ENCODE measurements at places on chromosomes 2 and 18.

GRCh38 chr2:71713581-71714580 lies 260.5 kb downstream of the DYSF start:
- no peak for DNase-seq

DNA sequence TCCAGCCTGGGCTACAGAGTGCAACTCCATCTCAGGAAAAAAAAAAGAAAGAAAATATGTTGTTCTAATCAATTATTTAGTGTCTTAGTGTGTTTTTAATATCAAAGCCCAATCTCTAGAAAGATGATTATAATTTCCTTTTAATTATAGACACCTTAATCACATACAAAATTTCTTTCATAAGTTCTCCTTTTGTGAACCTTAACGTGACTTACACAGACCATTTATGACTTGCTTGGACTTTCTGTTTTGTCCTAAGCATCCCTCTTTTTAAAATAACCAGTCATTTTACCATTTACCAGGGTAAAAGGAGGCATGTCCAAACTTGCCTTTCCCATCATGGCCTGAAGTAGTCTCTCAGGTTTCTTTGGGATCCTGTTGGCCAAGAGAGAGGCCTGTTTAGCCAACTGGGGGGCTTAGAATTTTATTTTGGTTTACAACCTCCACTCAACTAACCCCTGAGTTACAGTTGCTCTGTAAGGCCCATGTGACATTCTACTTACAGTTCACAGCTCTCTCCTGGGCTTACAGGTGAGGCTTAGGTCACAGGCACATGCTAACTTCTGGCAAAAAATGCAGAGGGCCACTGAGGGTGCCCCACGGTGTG lies 23.9 kb upstream of the GPR155 start:
- DNase-seq, result no peak

DNA sequence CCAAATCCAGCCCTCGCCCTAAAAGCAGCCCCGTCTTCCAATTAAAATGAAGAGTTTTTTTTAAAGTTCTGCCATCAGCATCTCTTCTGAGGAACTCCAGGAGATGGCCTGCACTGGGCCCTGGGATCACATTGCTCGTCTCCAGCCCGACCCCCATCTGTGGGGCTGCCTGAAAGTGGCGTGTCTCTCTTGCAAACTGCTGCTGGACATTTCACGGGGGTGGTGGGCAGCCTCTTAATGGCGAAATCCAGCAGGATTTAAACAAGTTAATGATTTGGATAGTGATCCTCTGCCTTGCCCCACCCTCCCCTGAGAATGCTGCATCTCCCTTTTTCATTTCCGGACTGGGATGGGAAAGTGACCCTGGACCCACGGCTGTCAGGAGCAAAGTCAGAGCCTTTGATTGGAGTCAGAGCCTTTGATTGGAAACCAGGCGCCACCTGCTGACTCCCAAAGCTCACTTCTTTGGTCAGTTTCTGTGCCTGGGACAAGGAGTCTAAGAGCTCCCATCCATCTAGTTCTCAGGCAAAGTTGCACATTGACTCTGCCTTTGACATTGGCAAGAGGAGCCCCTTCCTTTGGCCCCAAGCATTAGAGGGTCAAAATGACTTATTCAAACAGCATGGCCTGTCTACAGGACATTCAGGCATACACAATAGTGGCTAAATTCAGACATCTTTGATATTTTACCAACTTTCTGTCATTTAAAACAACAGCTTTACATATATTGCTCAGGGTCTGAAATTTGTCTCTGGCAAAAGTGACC lies 155.2 kb downstream of the SH3BP4 start:
- DNase-seq, result no peak

DNA sequence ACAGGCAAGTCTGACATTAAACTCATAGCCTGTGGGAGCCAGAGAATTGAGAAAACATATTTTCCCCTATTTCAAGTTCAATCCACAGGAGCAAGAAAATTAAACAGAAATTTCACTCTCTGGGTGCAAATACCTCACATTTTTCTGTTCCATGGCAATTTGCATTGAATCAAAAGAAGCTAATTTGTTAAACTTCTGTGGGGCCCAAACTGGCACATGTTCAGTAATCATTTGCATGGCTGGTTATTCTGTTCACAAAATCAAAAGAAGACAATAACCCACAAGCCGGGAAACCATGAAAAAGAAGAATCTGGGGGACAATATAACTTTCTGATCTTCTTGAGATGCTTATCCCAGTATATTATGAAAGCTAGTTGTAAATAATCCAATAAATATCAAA lies 363.1 kb downstream of the LRP1B start:
- DNase-seq, result no peak

DNA sequence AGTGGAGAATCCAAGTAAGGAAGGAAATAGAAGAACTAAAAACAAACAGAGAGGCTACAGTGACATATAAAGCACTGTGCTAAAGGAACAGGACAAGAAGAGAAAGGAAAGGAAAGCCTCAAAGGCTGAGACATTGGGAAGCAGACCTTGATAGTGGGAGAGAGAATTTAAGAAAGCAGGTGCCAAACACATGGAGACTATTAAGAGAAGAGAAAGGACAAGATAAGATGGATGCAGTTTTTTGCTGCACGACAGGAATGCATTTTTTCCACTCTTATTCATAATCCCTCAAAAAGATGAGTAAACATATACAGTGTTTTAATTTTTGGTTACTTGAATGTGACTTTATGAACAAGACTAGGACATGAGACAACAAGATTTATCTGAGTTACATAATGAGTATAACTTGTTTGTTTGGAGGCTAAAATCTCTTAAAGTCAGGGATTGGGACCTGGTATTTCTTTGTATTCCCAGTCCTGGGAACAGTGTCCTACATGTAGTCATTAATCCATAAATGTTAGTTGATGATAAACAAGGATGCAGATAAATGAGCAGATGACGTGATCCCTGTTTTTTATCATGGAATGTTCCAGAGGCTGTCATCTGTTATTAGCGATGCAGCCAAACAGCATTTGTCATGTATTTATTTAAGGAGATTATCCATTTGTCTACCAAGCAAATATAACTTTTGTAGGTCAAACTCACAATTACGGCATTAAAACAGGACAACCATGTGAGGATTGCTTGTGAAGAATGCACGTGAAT lies 141.7 kb downstream of the DNER start:
- DNase-seq, result no peak

DNA sequence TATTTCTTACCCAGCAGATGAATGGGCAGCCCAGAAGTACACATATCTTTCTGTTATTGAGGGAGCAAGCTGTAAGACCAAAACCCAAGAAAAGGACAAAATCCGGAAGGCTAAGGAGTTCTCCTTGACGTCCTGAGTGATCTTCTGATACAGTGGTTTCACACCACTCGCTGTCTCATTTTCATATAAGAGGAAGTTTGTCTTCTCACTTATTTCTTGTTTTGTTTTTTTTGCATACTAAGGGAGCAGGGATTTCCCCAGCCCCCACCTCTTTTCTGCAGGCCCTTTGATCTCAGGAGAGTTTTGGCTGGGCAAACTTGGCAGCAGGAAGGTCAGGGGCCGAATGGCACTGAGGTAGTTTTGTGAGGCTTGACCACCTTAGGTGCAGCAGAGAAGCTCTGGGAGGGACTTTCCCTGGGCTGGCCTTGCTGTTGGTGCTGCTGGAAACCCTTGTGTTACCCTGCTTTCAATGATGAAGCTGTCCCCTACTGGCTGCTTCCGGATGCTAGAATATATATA lies 13.3 kb downstream of the CHRNA1 start:
- no peak for DNase-seq

- DNase-seq, result no peak
These were observed 46.7 kb downstream of the REEP1 start for GRCh38 chr2:86290596-86291327.

GRCh38 chr2:10331702-10332401 lies 29.1 kb downstream of the HPCAL1 start:
- DNase-seq, result peak; percentile 51

- DNase-seq, result no peak
These were observed 66.0 kb upstream of the HDAC4 start for GRCh38 chr2:239466755-239467271.

GRCh38 chr2:24434541-24434940 lies 56.5 kb upstream of the NCOA1 start:
- DNase-seq, result no peak

- DNase-seq, result no peak
These were observed 11.7 kb upstream of the ACYP2 start for GRCh38 chr2:54103454-54104314.

DNA sequence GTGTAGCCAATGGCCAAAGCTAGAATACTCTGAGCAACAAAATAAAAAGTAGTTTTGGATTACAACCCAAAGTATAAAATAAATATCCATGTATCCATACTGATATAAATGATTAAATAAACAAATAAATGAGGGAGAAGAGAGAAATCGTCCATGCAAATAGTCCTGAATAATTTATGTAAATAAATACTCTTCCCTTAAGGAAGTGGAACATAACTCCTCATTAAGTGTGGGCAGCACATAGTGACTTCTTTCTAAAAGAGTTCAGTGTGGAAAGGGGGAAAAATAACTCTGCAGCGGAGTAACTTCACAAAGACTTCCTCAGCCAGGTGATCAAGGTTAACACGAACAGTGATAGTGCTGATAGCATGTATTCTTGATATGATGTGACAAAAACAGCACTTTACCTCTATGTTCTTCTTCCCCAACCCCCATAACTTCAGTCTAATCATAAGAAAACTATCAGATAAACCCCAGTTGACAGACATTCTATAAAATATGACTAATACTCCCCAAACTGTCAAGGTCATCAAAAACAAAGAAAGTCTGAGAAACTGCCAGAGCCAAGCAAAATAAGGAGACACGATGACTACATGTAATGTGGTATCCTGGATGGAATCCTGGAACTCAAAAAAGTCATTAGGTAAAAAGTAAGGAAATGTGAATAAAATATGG lies 30.7 kb downstream of the METTL8 start:
- no peak for DNase-seq

DNA sequence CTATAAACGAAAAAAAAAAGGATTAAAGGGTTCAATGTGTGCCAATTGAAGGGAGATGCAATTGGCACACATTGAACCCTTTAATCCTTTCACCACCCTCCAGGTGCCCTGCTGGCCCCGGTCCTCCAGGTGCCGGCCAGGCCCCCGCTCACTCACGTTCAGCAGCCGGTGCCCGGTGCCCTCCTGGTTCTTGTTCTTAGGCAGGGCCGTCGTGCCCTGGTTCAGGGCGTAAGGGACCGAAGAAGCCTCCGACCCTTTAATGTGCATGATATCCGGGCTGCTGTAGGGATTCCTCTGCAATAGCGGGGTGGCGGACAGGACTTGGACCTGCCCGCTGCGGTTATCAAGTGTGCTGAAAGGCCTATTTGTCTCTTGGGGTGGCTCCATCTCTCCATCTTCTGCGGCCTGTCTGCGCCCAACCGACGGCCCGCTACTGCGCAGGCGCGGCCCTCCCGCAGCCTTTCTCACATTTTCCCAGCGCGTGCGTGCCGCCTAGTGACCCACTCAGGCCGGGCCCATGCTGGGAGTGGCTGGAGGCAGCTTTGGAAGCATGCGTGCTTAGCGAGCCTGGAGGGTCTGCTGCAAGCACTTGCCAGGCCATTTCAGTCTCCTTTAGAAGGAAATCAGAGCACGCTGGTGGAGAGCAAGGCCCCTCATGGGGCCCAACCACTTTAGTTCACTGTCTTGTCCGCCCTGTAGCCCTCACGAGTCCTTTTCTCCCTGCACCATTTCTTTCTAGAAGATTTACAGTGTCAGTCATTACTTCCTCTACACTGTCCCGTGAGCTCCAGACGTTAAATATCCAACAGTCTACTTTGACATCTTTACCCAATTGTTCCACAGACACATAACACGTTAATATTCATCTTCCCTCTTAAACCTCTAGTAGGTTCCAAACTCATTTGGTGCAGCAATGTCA lies 24.3 kb downstream of the TMEM237 start:
- DNase-seq, result no peak

- no peak for DNase-seq
These were observed 242.6 kb upstream of the KCNJ3 start for GRCh38 chr2:154455866-154456265.

- DNase-seq, result no peak
These were observed 332.7 kb downstream of the ZNF521 start for GRCh38 chr18:25019086-25019860.

DNA sequence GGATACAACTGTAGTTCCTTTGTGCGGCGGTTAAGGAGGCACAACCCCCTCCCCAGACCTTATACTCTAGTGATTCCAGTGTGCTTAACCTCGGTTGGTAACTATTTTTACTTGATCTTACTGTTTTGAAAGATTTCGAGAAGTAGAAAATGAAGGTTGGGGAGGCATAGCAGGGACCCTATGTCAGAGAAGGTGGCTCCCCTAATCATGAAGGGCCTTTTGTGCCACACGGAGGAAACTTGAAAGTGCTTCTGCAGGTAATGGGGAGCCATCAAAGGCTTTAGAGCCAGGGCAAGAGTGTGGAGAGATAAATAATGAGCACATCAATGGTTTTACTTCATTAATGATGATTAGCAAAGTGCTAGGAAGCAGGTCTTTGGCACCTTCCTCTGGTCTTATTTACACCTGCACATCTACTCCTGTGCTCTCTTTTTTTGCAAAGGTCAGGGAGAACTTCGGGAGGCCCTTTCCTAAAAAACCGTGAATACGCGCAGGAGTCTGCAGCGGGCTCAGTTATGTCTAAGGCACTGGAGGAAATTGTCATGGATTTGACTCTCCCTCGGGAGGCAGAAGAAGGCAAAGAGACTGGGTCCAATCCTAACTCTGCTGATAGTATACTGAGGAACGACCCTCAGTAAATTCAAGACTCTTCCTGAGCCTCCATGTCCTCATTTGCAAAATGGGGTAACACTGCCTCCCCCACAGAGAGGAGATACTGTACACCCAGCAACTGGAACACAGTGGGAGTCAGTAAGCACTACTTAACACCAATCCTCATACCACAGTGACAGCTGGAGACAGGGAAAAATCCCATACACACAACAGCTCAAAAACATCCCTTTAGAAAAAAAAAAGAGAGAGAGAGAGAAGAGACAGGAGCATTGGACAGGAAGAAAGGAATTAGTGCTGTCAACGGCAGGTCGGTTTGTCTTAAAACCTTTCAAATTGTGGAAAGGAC lies 81.6 kb downstream of the DDX1 start:
- no peak for DNase-seq

DNA sequence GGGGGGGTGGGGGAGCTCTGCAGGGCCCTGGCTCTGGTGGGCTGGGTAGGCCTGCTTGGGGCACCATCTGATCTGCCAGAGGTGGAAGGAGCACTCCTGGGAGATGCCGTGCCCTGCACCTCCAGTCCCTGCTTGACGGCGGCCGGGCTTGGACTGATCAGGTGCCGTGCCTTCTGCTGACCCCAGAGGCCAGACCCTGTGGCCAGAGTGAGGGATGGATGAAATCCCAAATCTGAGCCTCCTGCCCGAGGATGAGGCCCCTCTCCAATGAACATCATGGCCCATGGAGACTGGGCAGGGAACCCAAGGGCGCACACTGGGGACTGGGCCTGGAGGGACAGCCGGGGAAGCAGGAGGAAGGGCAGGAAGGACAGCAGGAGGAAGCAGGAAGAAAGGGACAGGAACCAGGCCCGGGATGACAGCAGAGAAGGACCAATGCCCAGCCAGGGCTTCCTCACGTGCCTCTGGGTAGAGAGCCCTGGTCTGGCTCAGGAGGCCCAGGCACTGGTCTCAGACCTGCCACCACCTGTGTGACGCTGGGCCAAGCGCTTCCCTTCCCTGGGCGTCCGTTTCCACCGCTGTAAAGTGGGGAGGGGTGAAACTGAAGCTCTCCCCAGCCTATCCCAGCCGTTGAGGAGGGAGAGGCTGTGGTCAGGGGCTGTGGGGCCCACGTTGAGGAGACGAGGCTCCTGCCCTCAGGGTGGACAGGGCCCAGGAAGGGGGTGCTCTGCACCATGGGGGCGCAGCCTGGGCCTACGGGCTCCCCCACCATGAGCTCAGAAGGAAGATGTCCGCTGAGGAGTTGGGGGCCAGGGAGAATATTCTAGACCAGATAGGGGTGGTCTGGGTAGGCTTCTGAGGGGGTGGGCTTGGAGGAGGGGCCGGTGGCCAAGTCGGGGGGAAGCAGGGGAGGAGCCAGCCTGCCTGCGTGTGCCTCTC lies 1.0 kb upstream of the GPR35 start:
- no peak for DNase-seq

All from stimulated activated CD4-positive, alpha-beta T cell treated with anti-CD3 and anti-CD28 coated beads, Interleukin-2, amount 100 ng/mL, for 48 hours (primary cell).